Upper lobe of right lung (tissue), 1 donor: ENCODE measurements at places on chromosomes 11 and 22. TPM values are rescaled to one million over a fixed set of nuclear protein-coding genes. Genes with fewer than 3 reads are reported as not detected.

Gene CDC45
- total RNA-seq: 0.58 TPM

Gene INPP5J
- total RNA-seq: 4.5 TPM

Gene CYB5R2
- 14.2 TPM for total RNA-seq

Gene CCND1
- total RNA-seq: 283 TPM

Gene FGF4
- not detected for total RNA-seq

Gene FUT4
- 6.0 TPM for total RNA-seq

GRCh38 chr11:67508486-67509121, 642 bp upstream of the CDK2AP2 start:
- peak; percentile 100 for DNase-seq
- no peaks in the 10 kb centered on the region for H3K27me3 ChIP-seq
- H3K4me1 ChIP-seq: peaks cover 32% of the 10 kb centered on the region
- H3K4me3 ChIP-seq: peak overlapping the region; percentile 87

GRCh38 chr11:42253156-42253555, 793.7 kb upstream of the LRRC4C start:
- no peaks in the 10 kb centered on the region for H3K4me1 ChIP-seq
- H3K27ac ChIP-seq: no peak overlapping the region
- no peaks in the 10 kb centered on the region for H3K27me3 ChIP-seq
- no peak for DNase-seq
- no peaks in the 10 kb centered on the region for H3K36me3 ChIP-seq
- no peak overlapping the region for H3K4me3 ChIP-seq

GRCh38 chr11:84383576-84383975, 1097.4 kb upstream of the CCDC90B start:
- H3K27ac ChIP-seq: no peak overlapping the region
- no peak for DNase-seq
- H3K4me3 ChIP-seq: no peak overlapping the region
- no peaks in the 10 kb centered on the region for H3K36me3 ChIP-seq
- no peaks in the 10 kb centered on the region for H3K4me1 ChIP-seq
- no peaks in the 10 kb centered on the region for H3K27me3 ChIP-seq

DNA sequence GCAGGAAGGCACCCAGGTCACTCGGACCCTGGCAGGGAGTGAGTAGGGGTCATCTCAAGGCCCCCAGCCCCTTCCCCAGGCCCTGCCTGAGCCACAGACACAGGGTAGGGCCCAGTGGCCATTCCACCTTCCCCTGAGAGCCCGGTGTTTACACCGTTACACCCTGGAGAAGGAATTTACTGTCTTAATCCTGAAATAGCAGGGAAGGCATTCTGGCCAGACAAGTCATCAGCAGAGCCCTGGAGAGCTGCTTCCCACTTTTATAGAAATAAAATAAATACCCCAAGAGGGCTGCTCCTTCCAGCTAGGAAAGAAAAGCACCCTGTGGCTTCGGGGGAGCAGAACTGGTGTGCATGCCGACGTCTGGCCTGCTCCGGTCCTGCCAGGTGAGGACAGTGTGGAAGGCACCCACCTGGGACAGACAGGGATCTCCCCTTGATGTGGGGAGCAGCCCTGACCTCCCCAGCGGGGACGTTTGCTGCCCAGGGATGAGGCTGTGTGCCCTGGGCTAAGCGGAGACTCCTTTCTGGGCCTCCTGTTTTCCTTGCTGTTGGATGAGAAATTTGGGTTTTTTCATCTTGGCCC, 180.0 kb downstream of the MN1 start:
- no peak for DNase-seq
- H3K27ac ChIP-seq: no peak overlapping the region
- no peaks in the 10 kb centered on the region for H3K27me3 ChIP-seq
- H3K36me3 ChIP-seq: no peaks in the 10 kb centered on the region
- H3K4me1 ChIP-seq: no peaks in the 10 kb centered on the region
- H3K4me3 ChIP-seq: no peak overlapping the region

- no peaks in the 10 kb centered on the region for H3K27me3 ChIP-seq
- no peak overlapping the region for H3K27ac ChIP-seq
- H3K36me3 ChIP-seq: peaks cover 9% of the 10 kb centered on the region
- H3K4me3 ChIP-seq: no peak overlapping the region
- no peaks in the 10 kb centered on the region for H3K4me1 ChIP-seq
Observed at GRCh38 chr11:108938604-108939003, 273.7 kb downstream of the DDX10 start.

- peak overlapping the region; percentile 59 for H3K4me3 ChIP-seq
- peak overlapping the region; percentile 88 for H3K27ac ChIP-seq
- no peaks in the 10 kb centered on the region for H3K27me3 ChIP-seq
- H3K4me1 ChIP-seq: peaks cover 5% of the 10 kb centered on the region
- no peaks in the 10 kb centered on the region for H3K36me3 ChIP-seq
Observed at GRCh38 chr22:36065462-36065774, 36.8 kb upstream of the RBFOX2 start.

DNA sequence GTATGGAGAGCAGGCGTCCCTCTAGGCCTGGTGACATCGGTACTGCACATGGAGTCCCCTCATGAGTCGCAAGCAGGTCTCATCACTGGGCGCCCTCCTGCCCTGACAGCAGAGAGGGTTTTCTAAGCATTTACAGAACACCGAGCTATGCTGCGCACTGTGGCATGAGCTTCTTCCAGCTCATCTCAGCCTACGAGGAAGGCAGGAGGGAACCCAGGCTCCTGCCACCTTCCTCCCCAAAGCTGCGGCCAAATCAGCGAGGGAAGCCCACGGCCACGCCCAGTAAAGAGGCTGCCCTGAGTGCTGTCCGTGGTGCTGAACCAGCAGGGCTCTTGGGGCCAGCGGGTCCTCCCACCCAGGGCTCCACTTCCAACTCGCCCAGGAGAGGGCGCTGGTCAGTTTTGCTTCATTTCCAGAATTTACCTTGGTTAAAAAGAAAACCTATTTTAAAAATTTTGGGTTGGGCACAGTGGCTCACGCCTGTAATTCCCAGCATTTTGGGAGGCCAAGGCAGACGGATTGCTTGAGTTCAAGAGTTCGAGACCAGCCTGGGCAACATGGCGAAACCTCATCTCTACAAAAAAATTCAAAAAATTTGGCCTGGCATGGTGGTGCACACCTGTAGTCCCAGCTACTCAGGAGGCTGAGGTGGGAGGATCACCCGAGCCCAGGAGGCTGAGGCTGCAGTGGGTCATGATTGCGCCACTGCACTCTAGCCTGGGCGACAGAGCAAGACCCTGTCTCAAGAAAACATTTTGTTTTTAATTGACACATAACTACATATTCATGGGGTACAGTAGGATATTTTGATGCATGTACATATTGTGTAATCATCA, 34.2 kb downstream of the PHF21B start:
- no peak overlapping the region for H3K4me3 ChIP-seq
- H3K4me1 ChIP-seq: no peaks in the 10 kb centered on the region
- no peak overlapping the region for H3K27ac ChIP-seq
- H3K36me3 ChIP-seq: no peaks in the 10 kb centered on the region
- peak; percentile 89 for DNase-seq
- peaks cover 5% of the 10 kb centered on the region for H3K27me3 ChIP-seq

DNA sequence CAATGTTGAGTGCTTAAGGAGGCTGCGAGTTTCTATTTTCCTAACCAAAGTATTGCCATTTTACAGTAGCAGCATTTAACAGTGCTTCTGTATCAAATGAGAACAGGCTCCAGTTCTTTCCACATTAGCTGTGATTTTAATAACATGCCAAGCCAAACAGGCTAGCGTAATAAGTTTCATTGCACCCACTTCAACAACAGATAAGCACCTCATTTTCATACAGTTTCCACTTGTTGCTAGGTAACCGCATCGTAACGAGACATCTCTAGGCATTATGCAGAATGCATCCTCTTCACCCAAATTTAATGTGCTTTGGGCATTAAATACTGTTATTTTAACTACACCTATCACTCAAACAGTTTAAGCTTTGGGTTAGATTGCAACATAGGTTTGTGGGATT, 79.0 kb downstream of the CADM1 start:
- no peaks in the 10 kb centered on the region for H3K36me3 ChIP-seq
- H3K27ac ChIP-seq: no peak overlapping the region
- no peak for DNase-seq
- no peaks in the 10 kb centered on the region for H3K27me3 ChIP-seq
- H3K4me1 ChIP-seq: no peaks in the 10 kb centered on the region

GRCh38 chr11:12389676-12390657, 12.6 kb downstream of the PARVA start:
- H3K36me3 ChIP-seq: no peaks in the 10 kb centered on the region
- H3K27me3 ChIP-seq: no peaks in the 10 kb centered on the region
- peaks cover 8% of the 10 kb centered on the region for H3K4me1 ChIP-seq
- no peak for DNase-seq

GRCh38 chr11:97905671-97906070, 1115.1 kb upstream of the CNTN5 start:
- H3K36me3 ChIP-seq: no peaks in the 10 kb centered on the region
- no peak overlapping the region for H3K4me3 ChIP-seq
- no peak for DNase-seq
- H3K27me3 ChIP-seq: no peaks in the 10 kb centered on the region
- H3K4me1 ChIP-seq: no peaks in the 10 kb centered on the region

GRCh38 chr22:45438336-45438735, 24.8 kb downstream of the RIBC2 start:
- no peaks in the 10 kb centered on the region for H3K36me3 ChIP-seq
- H3K4me1 ChIP-seq: peaks cover 5% of the 10 kb centered on the region
- H3K27ac ChIP-seq: no peak overlapping the region
- H3K27me3 ChIP-seq: no peaks in the 10 kb centered on the region

- H3K36me3 ChIP-seq: no peaks in the 10 kb centered on the region
- DNase-seq: no peak
- no peak overlapping the region for H3K27ac ChIP-seq
- no peaks in the 10 kb centered on the region for H3K27me3 ChIP-seq
Observed at GRCh38 chr11:11306855-11307254, 46.2 kb downstream of the CSNK2A3 start.

- no peak overlapping the region for H3K27ac ChIP-seq
- peaks cover 4% of the 10 kb centered on the region for H3K27me3 ChIP-seq
- no peaks in the 10 kb centered on the region for H3K36me3 ChIP-seq
- no peaks in the 10 kb centered on the region for H3K4me1 ChIP-seq
Observed at GRCh38 chr11:15185021-15185420, 70.3 kb downstream of the INSC start.

DNA sequence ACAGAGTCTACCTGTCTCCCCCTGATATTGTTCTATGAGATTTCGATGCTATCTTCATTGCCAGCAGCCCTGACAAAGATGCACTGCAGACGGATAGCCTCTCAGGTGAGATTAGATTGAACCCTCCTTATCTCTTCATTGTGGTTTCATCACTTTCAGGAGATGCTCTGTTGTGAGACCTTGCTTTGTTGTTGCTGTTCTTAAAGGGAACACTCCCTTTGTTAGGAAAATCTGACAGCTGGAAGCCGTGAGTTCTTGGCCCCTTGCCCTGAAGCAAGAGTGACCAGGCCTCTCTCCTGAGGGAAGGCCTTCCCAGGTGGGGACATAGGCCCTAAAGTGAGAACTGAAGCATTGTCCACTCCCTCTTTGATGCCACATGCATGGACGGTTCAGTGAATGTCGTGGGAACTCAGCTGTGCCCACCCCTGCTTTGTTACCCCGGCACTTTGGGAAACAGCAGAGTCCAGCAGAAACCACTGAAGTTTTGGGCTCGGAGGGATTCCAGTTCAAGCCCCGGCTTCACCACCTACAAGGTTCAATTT, 976.1 kb downstream of the TBC1D22A start:
- no peak overlapping the region for H3K4me3 ChIP-seq
- no peaks in the 10 kb centered on the region for H3K4me1 ChIP-seq
- no peak overlapping the region for H3K27ac ChIP-seq
- H3K36me3 ChIP-seq: no peaks in the 10 kb centered on the region
- no peak for DNase-seq

GRCh38 chr11:121494355-121495099, 41.8 kb upstream of the SORL1-AS1 start:
- H3K4me3 ChIP-seq: no peak overlapping the region
- peaks cover 4% of the 10 kb centered on the region for H3K36me3 ChIP-seq
- DNase-seq: no peak
- H3K4me1 ChIP-seq: peaks cover 10% of the 10 kb centered on the region
- no peak overlapping the region for H3K27ac ChIP-seq

DNA sequence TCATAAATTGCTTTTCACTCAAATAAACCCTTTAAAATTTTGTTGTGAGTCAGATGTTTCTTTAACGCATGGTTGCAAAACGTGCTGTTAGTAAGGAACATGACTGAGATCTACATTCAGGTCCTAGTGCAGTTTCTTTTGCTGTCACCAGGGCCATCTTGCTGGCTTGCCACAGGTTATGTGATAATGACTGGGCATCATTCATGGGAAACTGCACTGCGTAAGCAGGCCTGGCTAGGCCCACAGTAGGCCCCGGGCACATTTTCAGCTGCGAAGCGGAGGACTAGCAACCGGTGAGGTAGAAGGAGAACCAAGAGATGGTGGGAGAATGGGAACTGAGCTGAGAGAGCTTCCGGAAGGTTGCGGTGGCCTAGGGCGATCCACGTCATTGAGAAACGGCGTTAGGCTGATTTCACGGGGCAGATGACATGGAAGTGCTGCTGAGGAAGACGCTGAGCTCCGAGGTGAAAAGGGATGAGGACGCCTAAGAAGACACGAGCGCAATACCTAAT, 3.2 kb upstream of the KLHDC7B start:
- peak; percentile 73 for DNase-seq
- H3K36me3 ChIP-seq: no peaks in the 10 kb centered on the region
- H3K4me3 ChIP-seq: peak overlapping the region; percentile 8
- peaks cover 47% of the 10 kb centered on the region for H3K4me1 ChIP-seq
- H3K27ac ChIP-seq: peak overlapping the region; percentile 97

DNA sequence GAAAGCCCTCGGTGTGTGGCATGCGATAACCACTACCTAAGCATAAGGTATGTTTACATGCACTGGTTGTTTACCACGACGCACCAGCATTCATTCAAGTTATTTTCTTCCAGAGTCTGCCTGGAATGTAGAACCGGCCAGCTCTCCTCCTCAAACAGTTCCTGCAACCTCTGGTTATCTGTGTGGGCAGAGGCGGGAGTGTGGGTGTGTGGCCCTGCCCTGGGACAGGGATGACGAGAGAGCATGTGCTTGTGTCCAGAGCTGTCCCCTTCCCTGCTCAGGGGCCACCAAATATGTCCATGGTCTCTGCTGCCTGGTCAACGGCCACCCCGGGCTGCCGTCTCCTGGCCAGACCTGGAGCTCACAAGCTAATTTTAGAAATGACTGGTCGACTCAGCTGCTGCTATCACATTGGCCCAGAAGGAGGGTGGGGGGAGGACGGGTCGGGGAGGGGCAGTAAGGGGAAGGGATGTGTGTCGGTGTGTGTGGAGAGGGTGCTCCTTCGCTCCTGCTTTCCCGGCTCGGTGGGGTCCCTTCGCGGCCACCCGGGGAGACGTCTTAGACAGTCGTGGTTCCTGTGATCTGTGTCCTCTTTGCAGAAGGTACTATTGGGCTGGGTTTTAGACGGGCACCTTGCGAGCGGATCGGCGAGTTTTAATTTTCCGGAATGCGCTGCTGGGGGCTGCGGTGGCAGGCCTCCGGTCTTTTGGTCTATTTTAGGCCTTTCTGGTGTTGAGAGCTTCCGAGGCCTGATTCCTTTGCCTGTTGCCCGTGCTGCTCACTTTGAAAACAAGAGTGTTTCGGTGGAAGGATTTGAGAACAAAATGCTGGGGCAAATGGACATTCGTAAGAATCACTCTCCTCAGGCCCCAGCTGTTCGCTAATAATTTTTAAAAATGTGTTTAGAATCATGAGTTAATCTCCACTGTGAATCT, at the start of gene MYO18B:
TSS of gene MYO18B (plus strand) at position 497 of the 935 bp plus-strand sequence. CDS start 18,905 bp downstream, outside the sequence.
- no peak within 1 kb of the TSS for H3K27ac ChIP-seq
- no peaks in the 10 kb centered on the region for H3K4me1 ChIP-seq
- H3K4me3 ChIP-seq: no peak within 1 kb of the TSS
- no peaks in the 10 kb centered on the region for H3K36me3 ChIP-seq
- no peaks in the 10 kb centered on the region for H3K27me3 ChIP-seq
- no peak for DNase-seq

GRCh38 chr22:44020981-44021380, 3.1 kb upstream of the PARVB start:
- no peak overlapping the region for H3K27ac ChIP-seq
- H3K4me1 ChIP-seq: peaks cover 2% of the 10 kb centered on the region
- no peaks in the 10 kb centered on the region for H3K27me3 ChIP-seq
- no peak for DNase-seq
- no peak overlapping the region for H3K4me3 ChIP-seq
- H3K36me3 ChIP-seq: no peaks in the 10 kb centered on the region
